Fibroblast of lung (primary cell): ENCODE measurements at places on chromosomes 3 and 15.

DNA sequence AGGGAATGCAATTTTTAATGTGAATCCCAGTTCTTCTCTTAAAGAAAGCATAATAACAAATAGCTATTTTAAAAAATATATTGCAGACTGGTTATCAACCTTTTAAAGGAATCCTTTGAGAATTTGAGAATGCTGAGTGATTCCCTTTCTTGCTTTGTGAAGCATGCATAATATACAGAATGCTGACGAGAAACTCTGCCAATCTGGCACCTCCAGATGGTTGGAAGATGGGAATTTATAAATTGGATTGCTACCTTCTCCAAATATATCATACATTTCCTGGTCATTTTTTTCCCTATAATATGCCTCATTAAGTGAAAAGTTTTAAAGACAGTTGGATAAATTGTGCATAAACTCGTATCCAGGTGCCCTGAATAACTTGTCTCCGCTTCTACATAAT lies 333.9 kb upstream of the ARPP21 start:
- no peak for DNase-seq

- peak; percentile 38 for DNase-seq
These were observed 225.5 kb upstream of the STT3B start for GRCh38 chr3:31307131-31307785.

DNA sequence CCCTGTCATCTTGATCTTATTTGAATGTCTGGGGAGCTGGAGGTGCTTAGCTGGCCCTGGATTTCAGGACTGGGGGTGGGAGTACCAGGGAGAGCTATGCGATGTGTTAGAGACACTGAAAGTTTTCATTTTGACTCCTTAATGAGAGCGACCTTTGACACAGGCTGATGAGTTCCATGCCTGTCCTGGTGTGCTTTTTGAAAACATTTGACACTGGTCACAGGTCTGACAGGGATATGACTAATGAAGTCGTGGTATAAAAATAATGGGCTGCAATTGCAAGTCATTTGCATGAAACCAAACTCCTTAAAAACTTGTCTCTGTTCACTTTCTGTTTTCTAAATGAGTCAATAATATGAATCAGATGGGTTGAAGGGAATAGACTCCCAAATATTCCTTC lies 81.9 kb downstream of the MECOM start:
- no peak for DNase-seq

DNA sequence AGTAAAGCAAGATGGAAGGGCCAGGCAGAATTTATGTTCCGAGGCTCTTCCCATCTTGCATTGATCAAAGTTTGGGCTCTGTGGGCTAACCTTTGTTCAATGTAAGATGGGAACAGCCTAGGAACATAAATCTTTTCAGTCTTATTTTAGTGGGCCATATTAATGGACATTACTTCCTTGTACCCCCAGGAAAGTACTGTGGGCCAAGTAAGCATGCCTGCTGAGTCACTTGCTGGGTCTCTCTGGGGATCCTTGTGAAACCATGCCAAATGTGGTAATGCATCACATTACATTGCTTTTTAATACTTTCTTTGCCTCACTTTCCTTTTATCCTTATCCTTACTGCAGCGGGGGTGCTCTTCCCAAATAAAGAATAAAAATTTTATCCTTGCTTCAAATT lies 349.5 kb upstream of the POU1F1 start:
- DNase-seq = no peak

DNA sequence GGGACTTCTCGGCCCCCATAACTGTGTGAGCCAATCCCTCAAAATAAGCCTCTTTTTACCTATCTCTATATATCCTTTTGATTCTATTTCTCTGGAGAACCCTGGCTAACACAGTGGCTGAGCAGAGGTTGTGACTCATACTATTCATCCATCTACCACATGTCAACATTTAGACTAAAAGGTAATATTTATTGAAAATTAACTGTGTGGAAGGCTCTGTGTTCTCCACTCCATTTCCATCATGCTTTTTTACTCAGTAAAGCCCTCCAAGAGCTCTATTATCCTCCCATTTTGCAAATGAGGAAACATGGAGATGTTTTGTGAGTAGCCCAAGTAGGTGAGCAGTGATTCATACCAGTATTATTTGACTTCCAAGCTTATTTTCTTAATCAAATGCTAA lies 217.9 kb upstream of the DCBLD2 start:
- peak; percentile 15 for DNase-seq

GRCh38 chr3:63830526-63830925 lies 11.4 kb downstream of the C3orf49 start:
- no peak for DNase-seq

DNA sequence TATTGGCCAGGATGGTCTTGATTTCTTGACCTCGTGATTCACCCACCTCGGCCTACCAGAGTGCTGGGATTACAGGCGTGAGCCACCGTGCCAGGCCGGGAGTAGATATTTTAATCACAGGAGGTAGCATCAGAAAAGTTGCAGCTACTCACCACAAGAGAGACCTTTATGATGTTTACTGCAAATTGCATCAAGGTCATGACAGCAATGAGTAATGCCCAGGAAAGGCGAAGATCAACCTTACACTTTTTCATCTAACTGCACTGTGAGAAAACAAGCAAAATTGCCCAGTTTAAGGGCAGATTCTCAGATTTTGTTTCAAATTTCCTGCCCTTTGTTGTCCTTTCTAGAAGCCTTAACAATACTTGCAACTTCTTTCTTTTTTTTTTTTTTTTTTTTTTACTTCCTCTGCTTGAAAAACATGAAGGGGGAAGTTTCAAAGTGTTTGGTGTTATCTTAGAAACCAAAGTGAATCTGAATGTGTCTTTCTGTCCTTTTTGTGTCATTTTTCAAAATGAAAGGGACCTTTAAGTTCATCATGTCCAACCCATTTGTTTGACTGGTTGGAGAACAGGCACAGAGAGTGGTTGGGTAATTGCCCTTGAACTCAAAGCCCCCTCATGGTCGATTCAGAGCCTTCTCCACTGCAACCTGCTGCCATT lies 25.0 kb downstream of the TGFBR2 start:
- DNase-seq = peak; percentile 63

DNA sequence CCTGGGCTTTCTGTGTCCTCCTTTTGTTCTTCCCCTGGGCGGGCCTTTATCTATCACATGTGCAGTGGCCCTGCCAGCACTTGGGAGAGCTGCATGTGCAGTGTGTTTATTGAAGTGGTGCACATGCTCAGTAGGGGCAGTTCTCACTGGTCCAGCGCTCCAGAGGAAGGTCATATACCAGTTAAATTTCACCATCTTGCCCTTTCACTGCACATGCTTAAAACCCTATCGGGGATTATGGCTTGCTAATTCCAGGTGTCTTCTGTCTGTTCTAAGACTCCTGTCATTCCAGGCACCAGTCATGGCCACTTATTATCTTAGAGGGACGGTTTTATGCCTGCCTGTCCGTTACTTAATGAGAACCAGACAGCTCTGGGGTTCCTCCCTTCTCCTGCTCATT lies 52.2 kb downstream of the ROPN1B start:
- DNase-seq = no peak

DNA sequence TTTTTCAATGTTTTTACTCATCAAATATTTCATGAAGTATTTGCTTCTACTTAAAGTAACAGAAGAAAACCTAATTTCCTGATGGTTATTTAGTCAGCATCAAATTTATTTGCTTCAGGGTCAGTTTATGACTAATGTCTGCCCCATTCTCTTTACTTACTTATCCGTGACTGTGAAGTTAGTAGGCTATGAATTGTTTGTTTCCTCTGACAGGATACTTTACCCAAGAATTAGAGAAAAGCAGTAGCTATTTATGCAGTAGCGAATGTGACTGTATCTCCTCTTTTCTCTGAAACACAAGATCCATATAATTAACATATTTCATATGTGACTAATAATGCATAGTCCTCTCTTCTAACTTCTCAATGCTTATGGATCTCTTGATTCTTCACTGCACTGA lies 329.9 kb upstream of the ROBO1 start:
- DNase-seq = no peak

- no peak for DNase-seq
These were observed 214.6 kb upstream of the UBE2E2 start for GRCh38 chr3:22988566-22988965.

- peak; percentile 55 for DNase-seq
These were observed 188.8 kb downstream of the ZNF385D start for GRCh38 chr3:21562243-21562642.

- no peak for DNase-seq
These were observed 1.2 kb downstream of the TF start for GRCh38 chr3:133747373-133747772.

DNA sequence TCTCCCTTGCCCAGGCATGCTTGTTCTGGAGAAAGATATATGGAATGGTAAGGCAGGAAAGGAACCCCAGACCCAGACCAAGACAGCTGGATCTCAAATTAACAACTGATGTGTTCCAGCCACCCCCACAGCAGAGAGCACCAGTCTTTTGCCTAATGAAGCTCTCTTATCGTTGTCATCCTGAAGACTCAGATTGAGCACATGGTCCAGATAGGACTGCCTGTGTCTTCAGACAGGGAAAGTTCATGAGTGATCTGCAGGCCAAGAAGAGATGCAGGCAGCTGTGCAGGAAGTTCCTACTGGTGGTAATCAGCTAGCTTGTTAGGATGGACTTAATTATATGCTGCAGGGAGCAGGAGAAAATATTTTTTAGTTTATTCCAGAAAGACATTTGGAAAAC lies 53.3 kb downstream of the PPP2R3A start:
- DNase-seq = no peak

GRCh38 chr3:111325160-111325718 lies 216.8 kb upstream of the CD96 start:
- peak; percentile 36 for DNase-seq

DNA sequence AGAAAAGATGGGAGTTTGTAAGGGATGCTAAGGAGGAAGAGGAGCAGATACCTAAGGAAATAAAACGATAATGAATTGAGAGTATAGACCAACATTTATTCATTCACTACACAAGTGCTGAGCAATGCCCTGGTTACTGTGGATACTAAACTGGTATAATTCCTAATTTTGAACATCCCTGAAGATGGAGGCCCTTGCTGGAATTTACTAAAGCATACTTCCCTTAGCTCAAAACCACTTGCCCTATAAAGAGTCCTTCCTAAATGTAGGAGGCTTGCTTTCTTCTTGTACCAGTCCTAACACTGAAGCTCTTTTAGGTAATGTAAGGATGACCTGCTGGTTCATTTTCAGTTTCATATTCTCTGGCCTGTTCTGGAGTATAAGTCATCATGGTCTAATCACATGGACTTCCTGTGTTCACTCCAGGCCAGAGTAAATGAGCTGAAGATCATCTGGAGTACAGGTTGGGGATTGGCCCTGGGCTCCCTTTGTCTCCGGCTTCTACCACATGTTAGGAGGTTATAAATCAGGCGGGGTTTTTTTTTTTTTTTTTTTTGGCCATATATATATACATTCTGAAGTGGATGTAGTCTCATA lies 40.1 kb upstream of the MTMR10 start:
- peak; percentile 50 for DNase-seq

GRCh38 chr3:87575550-87575949 lies 299.2 kb upstream of the POU1F1 start:
- DNase-seq = no peak

- DNase-seq = no peak
These were observed 18.6 kb downstream of the UROC1 start for GRCh38 chr3:126498929-126499328.

- no peak for DNase-seq
These were observed 84.2 kb upstream of the SLC2A2 start for GRCh38 chr3:171110715-171111114.

DNA sequence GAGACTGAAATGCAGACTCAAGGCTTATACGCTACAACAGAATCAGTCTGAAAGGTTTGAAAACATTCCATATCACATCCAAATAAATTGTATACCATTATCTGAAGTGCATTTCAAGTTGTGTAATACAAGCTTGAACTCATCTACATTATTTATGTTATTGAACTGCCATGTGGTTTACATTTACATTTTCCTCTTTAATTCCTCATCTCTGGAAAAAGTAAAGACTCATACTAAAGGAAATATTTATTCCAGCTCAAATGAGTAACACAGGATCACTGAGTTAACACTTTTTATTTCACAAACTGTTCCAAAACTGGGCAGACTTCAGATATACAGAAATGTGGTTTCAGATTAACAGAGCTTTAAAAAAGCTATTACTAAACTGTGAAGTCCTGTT lies 282.5 kb downstream of the ULK4 start:
- DNase-seq = no peak

DNA sequence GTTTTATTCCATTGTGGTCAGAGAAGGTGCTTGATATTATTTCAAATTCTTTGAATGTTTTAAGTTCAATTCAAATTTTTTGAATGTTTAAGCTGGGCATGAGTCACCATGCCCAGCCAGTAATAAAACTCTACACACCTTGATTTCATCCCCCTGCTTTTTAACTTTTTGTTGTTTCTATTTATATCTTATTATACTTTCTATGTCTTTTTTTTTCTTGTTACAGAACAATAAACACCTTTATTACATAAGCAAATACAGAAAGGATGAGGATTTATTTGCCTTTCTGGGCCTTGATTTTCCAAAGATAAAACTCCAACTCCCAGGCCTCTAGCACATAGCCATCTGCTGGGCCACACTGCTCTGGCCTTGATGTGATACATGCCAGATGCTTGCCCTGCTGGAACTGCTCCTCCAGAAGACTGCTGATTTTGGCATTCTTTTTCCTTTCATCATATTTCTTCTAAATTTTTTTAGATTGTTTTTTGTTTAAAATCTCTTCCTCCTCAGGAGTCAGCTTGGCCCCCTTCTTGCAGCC lies 14.0 kb downstream of the DNAH12 start:
- no peak for DNase-seq

- no peak for DNase-seq
These were observed 210.0 kb upstream of the NDN start for GRCh38 chr15:23897091-23897490.

DNA sequence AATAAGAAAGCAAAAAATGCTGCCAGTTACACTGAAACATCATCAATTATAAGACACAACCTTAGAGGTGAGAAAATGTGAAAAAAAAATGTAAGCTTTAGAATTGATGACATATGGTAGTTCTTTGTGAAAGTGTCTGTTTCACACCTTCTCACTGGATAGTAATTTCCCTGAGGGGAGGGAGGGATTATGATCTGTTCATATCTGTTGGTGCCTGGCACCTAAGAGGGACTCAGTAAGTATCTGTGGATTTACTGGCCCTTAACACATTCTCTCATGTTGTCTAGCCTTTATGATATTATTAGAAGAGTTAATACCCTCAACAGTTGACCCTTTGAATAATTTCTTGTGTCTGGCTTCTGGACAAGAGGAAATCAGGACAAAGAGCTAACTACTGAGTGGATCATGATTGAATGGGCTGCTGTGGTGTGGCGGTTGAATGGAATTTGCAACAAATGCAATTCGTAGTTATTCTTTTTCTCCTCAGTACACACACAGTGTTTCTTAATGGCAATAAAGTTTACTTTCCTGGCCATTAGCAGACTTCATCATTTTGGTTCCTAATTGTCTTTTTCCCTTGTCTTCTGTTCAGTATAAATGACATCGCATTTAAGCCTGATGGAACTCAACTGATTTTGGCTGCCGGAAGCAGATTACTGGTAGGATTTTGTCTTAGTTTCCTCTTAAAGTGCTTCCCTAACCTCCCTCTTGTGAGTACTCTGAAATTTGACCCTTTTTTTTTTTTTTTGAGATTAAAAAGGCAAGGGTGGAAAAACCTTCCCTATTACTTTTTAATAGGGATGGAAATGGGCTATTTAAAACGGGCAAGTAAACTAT lies 9.5 kb downstream of the IFT122 start:
- peak; percentile 42 for DNase-seq

GRCh38 chr3:120170223-120170622 lies 76.0 kb upstream of the GSK3B start:
- DNase-seq = peak; percentile 81
